ENCODE measurements at places on chromosomes 1 and 21.
A peak's percentile ranks its signal among the peaks of the same experiment; 100 is the strongest.

DNA sequence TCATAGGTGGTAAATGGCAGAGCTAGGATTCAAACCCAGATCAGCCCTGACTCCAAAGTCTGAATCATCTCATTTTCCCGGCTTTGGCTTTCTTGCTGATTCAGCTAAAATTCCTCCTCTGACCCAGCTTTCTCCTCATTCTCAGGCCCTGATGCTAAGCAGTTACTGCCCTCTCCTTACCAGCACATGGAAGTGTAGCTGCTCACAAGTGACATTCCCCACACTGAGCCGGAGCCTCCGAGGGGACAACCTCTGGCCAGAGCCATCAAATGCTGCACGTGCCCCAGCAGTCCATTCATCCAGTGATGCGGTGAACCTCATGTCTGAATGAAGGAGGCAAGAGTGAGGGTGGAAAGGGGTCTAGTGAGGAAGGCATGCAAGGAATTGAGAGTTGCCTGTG is 11.1 kb downstream of the ITGA10 start:
- no peak for DNase-seq

- no peak for DNase-seq
Observed at GRCh38 chr21:45590726-45591618, 48.7 kb upstream of the SLC19A1 start.

DNA sequence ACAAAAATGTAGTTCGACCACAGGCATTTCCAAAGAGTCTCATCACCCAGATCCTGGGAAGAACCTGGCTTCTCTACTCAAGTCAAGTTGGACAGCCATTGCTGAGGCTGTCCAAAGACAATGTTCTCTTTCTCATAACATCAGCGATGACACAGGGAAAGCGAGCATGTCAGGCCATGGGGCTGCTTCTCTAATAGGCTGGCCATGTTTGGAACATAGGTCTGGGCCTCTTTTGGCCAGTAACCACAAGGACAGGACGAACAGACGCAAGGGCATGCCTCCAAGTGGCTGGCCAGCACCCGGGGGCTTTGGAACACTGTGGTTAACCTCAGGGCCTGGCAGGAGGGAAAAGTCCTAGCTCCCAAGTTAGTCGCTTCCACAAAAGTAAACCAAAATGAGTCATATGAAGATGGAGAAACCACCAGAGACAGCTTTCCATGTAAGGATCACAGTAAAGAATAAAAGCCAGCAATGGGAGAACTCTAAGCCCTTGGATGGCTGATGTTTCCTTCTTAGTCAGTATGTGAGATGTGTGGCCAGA is 80.6 kb upstream of the SLC44A3 start:
- DNase-seq, result no peak

DNA sequence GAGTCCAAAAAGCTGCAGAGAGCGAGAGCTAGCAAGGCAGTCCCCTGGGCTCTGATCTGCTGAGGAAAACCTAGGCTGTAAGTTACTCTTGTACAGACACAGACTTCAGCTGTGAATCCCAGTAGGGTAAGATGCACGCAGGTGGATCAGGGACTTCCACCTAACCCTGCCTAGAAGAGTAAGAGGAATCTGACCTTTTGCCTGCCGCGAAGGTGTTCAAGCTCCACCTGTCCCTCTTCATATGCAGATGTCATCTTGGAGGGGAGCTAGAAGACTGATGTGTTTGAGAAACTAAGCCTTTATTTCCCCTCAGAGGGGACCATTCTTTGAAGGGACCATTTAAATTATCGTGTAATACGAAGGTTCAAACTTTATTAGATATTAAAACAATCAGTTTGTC is 108.6 kb upstream of the USP24 start:
- no peak for DNase-seq

DNA sequence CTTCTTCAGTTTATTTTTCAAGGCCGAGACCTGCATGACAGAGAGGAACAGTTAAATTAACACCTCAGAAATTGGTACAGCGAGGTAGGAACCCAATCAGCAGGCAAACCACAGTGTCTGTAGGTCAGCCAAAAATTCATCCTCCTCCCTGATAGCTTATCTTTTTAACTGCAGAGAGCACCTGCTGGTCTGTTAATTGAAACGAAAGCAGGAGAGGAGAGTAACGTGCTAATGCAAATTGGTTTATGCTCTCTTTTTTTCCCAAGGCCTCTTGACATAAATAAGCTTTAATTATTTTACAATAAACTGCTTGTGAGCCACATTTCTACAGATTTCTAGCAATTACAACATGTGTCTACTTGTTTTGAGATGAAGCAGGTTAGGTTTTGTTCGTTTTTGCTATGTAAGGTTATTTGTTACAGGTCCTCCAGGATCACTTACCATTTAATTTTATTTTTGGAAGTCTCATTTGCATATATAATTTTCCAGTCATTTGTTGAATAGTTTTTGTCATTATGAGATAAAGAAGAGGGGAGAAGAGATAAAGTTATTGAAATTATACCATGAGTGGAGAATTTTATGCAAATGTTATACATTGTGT is 179.9 kb downstream of the DENND1B start:
- DNase-seq, result no peak

DNA sequence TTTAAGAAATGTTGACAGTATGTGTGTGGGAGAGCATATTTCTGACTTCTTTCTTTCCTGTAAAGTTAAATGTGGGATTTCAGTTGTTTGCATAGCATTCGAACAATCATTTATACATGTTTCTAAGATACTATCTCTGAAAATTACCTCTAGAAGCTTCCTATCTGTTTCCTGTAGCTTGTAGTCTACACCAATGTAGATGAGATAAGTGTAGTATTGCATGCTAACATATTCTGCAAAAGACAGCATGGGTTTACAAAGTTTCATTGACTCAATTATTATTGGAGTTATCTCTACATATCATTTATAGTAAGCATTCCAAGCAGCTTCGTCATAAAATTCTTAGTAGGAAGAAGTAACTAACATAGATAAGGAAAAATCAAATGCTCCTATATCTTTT is 98.9 kb upstream of the DPYD start:
- no peak for DNase-seq

DNA sequence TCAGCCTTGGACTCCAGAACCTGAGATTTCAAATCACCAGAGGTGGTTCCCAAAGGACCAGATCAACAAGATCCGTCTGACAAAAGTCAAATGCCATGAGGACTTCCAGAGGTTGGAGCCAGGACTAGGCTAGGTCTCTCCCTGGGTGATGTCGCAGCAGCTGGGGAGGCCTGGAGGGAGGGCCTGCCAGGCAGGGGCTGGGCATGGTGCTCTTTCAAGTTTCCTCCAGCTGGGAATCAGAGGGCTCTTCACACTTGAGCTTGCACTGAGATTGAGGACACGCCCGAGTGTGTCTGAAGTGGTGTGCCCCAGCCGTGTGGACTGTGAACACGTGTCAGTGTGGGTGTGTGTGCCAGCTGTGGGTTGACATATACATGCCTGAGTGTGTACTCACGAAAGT is 21.3 kb upstream of the RSPO1 start:
- no peak for DNase-seq

GRCh38 chr1:233211595-233211994 is 83.9 kb downstream of the PCNX2 start:
- DNase-seq, result no peak

GRCh38 chr1:35748326-35748725 is 21.5 kb downstream of the CLSPN start:
- no peak for DNase-seq

- no peak for DNase-seq
Observed at GRCh38 chr1:201514466-201514865, 7.5 kb upstream of the CSRP1 start.

- DNase-seq, result no peak
Observed at GRCh38 chr1:27863538-27863915, 8.8 kb upstream of the THEMIS2 start.

DNA sequence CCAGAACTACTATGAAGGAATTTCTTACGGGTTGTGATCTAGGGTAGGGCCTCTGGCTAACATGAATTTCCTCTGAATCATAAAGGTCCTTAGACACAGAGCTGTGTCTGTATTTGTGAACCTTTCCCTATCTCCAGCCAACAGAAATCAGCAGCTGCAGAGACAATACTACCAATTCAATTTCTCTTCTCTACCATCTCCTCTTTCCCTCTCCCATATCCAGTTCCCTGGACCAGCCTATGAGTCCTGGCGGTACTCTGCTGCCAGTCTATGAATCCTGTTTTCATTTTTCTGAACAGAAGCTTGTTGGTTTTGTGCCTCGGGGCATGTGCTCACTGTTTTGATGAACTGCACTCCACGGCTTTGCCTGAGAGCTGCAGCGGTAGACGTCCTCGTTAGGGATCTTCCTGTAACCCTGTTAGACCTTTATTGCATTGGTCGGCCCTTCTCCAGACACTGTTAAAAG is 458.0 kb upstream of the VAMP3 start:
- DNase-seq, result no peak

- no peak for DNase-seq
Observed at GRCh38 chr1:235739124-235739523, 89.5 kb upstream of the GNG4 start.

DNA sequence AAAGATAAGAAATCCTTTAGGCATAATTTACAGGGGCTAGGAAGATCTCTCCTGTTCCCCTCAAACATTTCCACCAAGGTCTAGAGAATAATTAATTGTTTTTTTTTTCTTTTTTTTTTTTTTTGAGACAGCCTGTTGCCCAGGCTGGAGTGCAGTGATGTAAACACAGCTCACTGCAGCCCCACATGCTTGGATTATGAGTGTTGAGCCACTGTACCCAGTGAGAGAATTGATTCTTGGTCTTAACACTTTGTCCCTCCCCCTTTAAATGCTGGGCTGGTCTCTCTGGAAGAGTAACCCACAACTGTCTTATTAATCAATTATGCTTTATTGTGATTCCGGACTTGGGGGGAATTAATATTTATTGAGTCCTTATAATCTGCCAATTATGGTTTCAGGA is 33.4 kb downstream of the ATF3 start:
- DNase-seq, result no peak

GRCh38 chr1:77716065-77716464 is 33.6 kb upstream of the ZZZ3 start:
- DNase-seq, result no peak

GRCh38 chr1:230156536-230156935 is 89.5 kb downstream of the GALNT2 start:
- no peak for DNase-seq

DNA sequence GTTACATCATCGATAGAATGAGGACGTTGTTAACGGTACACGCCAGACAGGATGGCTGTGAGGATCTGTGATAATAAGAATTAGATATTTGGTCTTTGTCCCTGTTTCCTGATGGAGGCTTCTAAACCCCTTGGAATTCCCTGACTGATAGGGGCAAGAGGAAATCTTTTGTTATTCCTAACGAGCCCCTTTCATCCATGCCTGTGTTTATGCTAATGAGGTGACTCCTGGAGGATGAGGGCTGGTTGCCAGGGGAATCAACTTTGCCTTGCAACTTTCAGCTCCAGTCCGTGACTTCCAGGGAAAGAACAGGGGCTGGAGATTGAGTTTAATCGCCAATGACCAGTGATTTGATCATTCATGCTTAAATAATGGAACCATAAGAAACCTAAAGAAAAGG is 39.3 kb upstream of the NLRP3 start:
- no peak for DNase-seq

DNA sequence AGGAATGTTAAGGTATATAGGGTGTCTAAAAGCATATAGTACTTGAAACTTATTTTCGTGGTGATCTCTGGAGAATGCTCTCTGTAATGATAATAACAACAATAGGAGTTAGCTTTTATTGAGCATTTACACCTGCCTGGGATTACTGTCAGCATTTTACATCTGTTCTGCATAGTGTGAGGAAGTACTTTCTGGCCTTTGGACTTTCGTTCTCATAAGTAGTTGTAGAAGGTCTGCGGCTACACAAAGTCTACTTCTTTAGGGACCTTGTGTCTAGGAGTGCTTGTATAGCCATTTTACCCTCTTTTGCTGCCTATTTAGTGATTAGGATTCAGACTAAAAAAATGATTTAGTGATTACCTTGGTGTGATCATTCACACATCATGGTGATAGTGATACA is 103.6 kb upstream of the GPR52 start:
- peak; percentile 70 for DNase-seq

- no peak for DNase-seq
Observed at GRCh38 chr1:182147136-182147820, 85.8 kb upstream of the ZNF648 start.

DNA sequence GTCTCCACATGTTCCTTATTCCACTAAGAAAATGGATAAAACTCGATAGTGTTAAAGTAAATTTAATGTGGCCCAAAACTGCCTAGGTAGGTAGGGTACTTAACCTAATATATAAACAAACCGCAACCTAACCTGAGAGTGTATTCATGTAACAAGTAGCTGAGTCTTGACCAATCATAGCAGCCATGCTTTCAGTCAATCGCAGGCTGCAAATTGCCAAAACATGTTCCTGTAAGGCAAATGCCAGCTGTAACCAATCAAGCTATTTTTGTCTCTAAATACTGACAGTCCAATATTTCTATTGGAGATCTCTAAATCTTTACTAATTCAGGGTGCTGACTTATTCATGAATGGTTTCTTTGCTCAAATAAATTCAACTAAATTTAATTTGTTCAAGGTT is 3.1 kb upstream of the HMGCS2 start:
- DNase-seq, result no peak

DNA sequence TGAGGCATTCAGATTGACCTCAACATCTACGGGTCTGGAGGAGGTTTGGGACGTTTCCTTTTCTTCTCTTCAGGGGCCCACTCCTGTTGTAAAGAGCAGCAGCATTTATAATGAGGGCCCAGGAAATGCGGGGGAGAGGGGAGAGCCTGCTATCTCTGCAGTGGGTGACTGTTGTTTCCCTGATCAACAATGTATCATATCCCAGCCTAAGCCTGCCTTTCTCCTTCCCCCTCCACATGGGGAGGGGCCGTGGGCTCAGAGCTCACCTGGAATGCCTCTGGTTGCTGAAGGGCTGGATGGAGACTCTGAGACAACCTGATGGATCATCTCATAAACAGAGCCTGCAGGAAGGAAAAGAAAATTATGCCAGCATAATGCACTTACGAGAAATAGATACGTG is 36.0 kb upstream of the HAO2 start:
- DNase-seq, result no peak

GRCh38 chr1:203362720-203363025 is 11.8 kb upstream of the FMOD start:
- DNase-seq, result no peak

GRCh38 chr1:111474521-111474920 is 737 bp downstream of the C1orf162 start:
- DNase-seq, result no peak

DNA sequence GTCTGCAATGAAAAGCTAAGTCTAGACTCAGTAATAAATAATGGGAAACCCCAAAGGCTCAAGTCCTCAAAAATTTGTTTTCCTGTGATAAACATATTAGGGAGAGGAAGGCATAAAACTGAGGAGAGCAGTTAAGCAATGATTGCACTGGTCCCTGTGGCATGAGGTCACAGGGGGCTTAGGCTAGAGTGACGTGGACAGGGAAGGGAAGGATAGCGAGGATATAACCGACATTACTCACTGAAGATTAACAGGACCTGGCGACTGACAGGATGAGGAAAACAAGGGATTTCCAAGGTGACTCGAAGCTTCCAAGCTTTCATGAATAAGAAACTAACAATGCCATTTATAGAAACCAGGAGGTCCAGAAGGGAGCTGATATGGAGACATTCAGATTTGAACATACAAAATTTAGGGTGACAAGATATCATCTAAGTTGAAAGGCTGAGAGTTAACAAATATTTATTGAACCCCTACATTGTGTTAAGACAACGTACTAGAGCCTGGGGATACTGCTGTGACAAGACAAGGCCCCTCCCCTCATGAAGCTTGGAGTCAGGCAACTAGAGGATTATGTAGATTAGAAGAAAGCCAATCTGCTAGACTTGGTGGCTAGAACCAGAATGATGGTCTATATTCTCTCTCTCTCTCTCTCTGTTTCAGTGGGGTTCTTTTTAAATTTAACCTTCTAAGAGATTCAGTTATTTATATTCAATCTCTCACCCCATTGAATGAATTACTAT is 33.2 kb upstream of the PKN2 start:
- DNase-seq, result no peak
